Renal pelvis (tissue), 12 donors: ENCODE measurements at places on chromosomes 6 and 20. TPM values are rescaled to one million over a fixed set of nuclear protein-coding genes. Genes with fewer than 3 reads are reported as not detected.

DNA sequence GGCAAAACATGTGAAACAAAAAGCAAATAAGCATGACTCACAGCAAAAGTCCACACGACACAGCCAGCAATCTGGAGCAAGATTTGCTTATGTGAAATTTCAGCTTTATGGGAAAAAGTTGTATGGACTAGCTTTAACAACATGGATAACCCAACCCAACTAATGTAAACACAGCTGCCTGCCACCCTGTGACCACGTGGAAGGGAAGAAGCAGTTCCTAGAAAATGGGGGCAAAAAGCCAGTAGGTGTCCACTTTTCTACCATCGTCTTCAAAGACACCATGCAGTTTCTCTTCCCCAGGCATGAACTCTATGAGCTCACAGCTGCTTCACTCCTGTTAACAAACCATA, 425.4 kb upstream of the RNF217 start:
- no peak for DNase-seq

DNA sequence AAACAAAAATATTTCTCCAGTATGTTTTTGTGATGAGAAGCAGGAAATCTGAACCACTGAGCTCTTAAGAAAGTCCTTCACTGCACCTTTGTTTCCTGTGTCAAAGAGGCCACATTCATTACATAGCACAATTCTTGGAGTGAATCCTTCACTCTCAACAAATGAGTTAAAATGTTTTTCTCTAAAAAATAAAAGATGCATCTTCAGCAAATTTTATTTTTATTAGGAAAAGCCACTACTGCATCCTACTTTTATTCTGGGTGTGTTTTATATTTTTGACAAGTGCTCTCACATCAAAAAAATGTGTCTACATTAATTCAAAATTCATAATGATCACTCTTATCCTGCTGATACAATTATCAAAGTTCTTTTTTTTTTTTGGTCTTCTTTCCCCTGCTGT, 76.3 kb downstream of the PLCB4 start:
- DNase-seq, result no peak

DNA sequence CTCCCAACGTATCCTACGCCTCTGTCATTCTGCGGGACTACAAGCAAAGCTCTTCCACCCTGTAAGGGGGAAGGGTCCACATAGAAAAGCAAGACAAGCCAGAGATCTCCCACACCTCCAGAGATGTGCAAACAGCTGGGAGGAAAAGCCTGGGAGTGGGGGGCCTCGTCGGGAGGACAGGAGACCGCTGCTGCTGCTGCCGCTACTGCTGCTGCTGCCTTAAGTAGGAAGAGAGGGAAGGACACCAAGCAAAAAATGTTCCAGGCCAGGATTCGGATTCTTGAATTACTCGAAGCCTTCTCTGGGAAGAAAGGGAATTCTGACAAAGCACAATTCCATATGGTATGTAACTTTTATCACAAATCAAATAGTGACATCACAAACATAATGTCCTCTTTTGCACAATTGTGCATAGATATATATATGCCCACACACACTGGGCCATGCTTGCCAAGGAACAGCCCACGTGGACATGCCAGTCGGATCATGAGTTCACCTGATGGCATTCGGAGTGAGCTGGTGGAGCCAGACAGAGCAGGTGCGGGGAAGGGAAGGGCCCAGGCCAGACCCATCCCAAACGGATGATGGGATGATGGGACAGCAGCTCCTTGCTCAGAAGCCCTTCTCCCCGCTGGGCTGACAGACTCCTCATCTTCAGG, 108.8 kb upstream of the RAB32 start:
- DNase-seq, result peak; percentile 2

Gene SIGLEC1
- polyA plus RNA-seq, result 1.3 TPM

Gene NMBR
- polyA plus RNA-seq, result not detected

GRCh38 chr20:58313396-58313795, 3.9 kb downstream of the RAB22A start:
- no peak for DNase-seq

Gene OOEP
- polyA plus RNA-seq, result not detected

DNA sequence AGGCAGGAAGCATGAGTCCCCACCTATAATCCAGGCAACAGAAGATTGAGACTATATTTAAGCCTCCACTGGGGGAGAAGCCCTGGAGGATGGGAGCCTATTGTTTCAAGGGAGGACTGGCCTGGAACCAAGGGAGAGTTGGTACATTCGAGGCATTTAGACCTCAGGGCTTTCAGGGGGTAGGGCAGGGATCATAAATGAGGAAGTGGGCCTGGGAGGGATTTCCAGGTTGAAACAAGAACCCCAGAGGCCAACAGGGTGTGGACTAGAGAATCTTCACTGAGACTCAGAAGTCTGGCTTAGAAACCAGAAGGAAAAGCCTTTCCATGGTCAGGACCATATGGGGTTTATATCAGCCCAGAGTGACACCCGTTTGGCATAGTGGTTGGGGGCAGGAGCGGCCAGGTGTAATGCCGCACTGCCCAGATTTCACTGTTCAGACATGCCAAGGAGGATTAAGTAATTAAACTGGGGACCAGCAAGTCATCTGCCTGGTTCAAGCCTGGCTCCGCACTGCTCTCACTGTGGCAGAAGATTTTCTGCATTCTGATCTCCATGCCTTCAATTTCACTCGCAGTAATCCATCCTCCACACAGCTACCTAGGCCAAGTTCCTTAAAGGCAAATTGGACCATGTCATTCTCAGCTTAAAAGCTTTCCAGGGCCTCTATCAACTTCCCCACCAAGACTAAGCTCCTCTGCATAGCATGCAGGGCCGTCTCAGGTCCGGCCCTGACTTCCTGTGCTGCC, 17.8 kb downstream of the LRFN2 start:
- no peak for DNase-seq

GRCh38 chr6:6863970-6864639, 243.7 kb upstream of the RREB1 start:
- no peak for DNase-seq

Gene TGM3
- polyA plus RNA-seq, result 1.1 TPM

Gene SNAP91
- 0.24 TPM for polyA plus RNA-seq

GRCh38 chr6:167311286-167311685, 13.6 kb upstream of the TTLL2 start:
- no peak for DNase-seq

DNA sequence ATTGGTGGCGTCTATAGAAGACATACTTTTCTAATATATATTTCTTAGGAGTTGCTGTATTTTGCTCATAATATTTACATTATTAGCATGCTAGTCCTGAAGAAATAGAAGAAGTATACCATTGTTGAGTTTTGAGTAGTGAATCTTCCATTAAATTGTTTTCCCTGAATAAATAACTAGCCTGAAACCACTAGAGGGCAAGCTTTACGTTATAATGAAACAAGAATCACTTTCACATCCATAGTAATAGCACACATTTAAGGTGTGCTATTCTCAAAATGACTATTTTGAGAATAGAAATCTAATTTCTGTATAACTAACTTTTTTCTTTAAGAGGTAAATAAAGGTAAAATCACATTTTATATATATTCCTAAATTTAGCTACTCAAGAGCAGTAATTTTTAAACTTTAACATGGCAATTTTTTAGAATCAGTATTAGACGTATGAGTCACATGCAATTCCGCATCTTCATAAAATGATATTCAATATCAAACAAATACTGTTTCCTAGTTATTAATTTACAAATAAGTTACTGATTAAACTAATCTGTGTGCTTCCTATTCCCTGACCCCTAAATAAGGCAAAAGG, 213.2 kb upstream of the MANEA start:
- peak; percentile 11 for DNase-seq

Gene SIRPB1
- polyA plus RNA-seq, result 1.5 TPM

DNA sequence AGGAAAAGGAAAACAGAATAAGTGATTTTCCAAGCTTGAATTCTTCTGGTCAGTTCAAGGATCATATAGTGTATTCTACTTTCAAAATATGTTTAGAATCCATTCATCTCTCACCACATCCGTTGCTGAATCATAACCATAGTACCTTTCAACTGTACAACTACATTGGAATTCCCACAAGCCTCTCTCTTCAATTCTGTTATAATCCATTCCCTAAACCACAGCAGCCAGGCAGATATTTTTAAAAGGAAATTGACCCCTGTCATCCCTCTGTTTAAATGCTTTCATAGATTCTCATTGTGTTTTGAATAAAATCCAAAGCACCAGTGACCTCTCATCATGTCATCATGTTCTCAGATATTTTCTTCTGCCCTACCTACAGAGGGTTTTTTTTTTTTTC, 412.7 kb downstream of the GRIK2 start:
- no peak for DNase-seq

GRCh38 chr6:41687501-41688175, 47.8 kb downstream of the TFEB start:
- no peak for DNase-seq

Gene UQCC2
- 71.1 TPM for polyA plus RNA-seq

DNA sequence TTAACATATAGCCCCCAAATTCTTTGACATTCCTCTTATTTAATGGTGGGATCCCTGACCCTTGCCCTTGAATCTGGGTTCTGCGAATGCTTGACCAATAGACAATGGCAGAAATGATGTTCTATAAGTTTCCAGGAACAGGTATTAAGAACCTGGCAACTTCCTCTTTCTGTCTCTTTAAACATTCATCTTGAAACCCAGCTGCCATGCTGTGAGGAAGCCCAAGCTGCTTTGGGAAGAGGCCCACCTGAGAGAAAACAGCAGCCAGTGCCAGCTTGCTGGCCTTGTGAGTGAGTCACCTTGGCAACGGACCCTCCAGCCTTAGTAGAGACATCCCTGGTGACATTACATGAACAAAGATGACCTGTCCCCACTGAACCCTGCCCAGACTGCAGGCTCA, 45.2 kb upstream of the RALY start:
- no peak for DNase-seq
